Left hindlimb (tissue), 1 donor: ENCODE measurements at places on chromosomes 6 and 20.

- no peak for DNase-seq
Measured at GRCh38 chr6:149457316-149457884, 27.4 kb downstream of the ZC3H12D start.

- DNase-seq, result no peak
Measured at GRCh38 chr6:19297880-19298279, 539.3 kb upstream of the ID4 start.

DNA sequence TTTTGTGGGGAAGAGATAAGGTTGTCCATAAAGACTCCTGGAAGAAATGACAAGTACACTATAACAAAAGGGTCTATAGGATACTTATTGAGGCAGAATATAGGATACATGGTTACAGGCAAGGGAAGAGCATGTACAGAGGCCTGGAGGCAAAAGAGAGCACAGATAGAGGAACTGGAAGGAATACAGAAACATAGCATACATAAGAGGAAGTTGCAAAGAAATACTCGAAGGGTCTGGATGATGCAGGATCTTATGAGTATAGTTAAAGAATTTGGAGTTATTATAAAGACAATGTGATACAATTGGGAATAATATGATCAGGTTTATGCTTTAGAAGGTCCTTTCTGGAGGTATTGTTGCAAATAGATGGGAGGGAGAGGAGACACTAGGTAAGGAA is 592.7 kb upstream of the POU3F2 start:
- no peak for DNase-seq

DNA sequence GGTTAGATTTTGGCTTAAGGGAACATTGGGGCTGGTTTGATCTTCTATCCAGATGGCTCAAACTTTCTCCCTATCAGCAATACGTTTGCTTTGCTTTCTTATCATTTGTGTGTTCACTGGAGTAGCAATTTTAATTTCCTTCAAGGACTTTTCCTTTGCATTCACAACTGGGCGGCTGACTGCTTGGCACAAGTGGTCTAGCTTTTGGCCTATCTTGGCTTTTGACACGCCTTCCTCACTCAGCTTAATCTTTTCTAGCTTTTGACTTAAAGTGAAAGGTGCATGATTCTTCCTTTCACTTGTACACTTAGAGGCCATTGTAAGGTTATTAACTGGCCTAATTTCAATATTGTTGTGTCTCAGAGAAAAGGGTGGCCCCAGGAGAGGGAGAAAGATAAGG is 254.9 kb downstream of the PLCB1 start:
- DNase-seq, result no peak

GRCh38 chr6:78623554-78623953 is 243.8 kb upstream of the IRAK1BP1 start:
- no peak for DNase-seq

DNA sequence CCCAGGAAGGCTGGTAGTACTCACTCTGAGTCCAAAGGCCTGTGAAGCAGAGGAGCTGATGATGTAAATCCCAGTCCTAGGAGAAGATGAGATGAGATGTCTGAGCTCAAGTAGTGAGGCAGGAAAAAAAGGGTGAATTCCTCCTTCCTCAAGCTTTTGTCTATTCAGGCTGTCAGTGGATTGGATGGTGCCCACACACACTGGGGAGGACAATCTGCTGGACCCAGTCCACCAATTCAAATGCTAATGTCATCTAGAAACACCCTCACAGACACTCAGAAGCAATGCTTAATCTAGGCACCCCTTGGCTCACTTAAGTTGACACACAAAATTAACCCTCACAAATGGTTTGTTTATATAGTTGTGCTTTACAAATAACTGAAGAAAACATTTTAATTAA is 94.6 kb downstream of the CD109 start:
- no peak for DNase-seq

GRCh38 chr6:1800845-1801244 is 191.1 kb downstream of the FOXC1 start:
- no peak for DNase-seq

GRCh38 chr6:21046276-21046675 is 512.0 kb downstream of the CDKAL1 start:
- DNase-seq, result no peak

- DNase-seq, result peak; percentile 85
Measured at GRCh38 chr6:149925974-149926777, 3.3 kb upstream of the RAET1G start.

DNA sequence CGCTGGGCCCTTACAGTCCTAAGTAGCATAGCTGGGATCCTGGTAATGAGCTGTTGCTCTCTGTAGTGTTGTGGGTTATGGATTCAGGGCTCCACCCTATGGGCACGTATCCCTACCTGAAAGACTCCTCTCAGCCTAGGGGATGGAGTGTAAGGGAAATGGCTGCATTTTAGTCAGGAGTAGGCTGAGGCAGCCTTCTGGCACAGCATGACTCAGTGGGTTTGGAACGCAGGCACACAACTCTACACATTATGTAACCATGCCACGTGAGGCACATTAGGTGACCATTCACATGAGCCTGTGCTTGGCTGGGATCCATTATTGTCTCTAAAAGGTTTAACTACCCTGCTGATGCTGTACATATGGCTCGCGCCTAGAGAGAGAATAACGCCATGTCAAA is 27.8 kb downstream of the HDDC2 start:
- DNase-seq, result no peak

DNA sequence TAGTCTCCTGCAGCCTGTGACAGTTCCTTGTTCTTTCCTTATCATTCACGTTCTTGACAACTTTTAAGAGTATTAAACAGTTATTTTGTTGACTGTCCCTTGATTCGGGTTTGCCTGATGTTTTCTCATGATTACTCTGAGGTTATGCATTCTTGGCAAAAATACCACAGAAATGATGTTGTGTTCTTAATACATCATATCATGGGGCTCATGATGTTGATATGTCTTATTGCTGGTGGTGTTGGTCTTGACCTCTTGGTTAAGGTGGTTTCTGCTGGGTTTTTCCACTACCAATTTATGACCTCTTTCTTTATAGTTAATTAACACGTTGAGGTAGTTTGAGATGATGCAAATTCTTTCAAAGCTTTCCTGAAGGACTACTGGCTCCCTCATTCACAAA is 59.1 kb downstream of the ZHX3 start:
- DNase-seq, result no peak

DNA sequence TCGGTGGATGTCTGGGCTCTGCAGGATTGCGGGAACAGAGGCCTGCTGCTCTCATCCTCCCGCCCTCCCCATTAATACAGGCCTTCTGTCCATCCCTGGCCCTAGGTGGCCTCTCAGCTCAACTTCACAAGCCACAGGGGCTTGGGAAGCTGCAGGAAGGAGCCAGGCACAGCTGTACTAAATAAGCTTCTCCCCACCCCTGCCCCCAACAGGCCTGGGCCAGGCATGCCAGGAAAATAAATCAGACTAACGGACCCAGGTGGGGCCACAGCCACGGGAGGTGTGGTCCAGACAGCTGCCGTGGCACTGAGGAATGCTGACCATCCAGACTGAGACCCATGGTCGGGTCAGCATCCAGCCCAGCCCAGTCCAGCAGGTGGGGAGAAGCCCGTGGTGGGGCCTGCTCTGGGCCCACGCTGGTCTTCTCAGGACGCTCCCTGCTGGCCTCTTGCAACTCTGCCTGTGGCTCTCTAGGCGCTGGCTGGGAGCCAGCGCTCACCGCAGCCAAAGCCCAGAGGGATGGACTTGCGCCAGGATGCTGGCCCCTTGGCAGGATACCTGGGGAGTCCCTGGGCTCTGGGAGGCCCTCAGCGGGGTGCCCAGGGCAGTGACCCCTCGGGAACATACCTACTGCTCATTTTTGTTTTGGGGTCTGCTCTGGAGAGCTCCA is 8.6 kb upstream of the YTHDF1 start:
- DNase-seq, result no peak

DNA sequence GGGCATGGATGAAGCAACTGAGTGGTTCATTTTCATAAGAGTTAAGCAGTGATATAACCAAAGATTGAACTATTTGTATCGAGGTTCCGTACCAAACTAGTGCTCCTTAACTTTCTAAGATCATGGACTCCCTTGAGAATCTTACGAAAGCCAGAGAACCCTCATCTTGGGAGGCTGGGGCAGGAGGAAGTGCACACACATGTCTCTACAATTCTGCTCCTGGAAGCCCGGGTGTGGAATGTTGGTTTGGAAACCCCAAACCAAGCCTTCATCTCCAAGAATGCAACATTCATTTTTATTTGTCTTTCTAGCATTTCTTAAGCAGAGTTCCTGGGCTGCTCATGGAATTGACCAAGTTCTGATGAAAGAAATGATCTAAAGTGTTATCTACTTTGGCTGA is 250.5 kb upstream of the PRND start:
- DNase-seq, result no peak

- peak; percentile 29 for DNase-seq
Measured at GRCh38 chr6:41404182-41404845, 68.9 kb downstream of the NCR2 start.

GRCh38 chr6:37116326-37116725 is 53.6 kb upstream of the PIM1 start:
- no peak for DNase-seq

DNA sequence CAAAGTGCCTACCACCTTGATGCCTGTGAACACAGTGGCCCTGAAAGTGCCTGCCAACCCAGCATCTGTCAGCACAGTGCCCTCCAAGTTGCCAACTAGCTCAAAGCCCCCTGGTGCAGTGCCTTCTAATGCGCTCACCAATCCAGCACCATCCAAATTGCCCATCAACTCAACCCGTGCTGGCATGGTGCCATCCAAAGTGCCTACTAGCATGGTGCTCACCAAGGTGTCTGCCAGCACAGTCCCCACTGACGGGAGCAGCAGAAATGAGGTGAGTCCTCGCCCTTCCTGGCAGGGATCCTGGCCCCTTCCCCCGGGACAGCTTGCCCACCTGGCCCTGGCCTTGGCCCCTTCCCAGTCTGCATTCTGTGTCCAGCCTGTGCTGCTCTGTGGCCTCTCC is 17.9 kb downstream of the MAVS start:
- DNase-seq, result no peak

DNA sequence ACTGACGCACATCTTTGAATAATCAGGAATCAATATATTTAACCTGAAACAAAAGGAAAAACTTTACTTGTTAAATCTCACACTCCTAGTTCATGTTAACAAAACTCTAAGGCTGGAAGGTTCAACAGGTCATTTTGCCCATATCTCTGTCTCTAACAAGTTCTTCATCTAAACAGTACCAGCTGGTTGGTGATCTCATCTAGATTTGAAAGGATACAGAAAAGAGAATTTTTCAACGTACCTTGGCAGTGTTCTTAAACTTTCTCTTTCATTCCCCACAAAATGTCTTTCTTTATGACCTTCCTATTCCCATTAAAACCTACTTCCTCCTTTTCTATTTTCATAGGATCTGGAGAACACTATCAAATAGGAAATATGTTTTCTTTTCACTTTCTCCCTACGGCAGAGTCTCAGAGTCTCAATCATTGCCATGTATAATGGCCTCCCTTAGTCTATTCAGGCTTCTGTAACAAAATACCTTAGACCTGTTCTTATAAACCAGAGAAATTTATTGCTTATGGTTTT is 111.3 kb downstream of the TBX18 start:
- DNase-seq, result no peak

- DNase-seq, result no peak
Measured at GRCh38 chr20:34262488-34263288, 21.5 kb downstream of the ASIP start.
